ENCODE measurements at places on chromosomes 4 and X.

DNA sequence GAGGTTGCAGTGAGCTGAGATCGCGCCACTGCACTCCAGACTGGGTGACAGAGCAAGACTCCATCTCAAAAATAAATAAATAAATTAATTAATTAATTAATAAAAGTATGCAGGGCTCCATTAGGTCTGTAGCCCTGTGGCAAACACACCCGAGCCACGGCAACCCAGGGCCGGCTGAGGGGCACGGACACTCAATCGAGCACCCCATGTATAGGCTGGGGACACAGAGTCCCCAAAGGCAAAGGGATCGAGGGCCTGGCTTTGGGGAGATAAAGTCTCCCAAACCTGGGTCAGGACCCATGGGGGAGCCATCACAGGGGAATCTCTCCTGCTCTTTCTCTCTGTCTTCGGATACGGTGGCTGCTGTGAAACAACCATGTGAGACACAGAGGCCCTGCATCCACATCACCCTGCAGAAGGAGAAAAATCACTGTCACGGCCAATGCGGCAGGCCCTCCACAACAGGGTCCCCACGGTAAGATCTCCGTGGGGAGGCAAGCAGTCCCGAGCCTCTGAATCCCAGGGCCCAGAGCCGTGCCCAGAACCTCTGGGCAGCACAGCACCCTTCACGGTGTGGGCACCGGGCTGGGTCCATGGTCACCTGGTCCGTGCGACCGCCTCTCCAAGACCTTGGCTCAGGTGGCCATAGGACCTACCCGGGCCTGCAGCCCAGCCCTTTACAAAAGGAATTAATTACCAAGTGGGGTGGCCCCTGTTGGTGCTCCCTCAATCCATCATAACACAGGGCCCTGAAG, 81.8 kb downstream of the WFS1 start:
- DNase-seq: no peak

DNA sequence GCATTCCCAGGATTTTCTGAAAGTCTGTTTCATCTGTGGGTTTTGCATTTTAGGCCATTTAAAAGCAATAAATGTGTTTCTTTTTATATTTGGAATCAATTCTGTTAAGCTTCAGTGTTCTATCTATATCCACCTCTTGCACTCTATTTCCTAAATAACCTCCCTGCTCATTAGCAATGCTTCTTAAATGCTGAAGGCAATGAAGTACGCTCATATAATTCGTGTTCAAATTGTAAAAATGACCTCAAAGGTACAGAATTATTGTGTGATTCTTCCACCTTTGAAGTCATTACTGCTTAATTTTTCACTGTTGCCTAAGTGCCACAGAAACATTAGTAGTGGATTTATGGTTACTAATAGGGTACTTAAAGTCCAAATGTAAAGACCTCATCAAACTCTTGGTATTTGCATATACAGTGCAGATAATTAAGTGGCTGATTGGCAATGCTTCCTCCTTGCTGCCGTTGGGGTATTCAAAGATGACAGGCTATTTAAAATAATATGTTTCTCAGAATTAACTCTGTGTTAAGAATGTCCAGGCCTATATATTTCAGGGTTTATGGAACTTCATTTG, 730.8 kb downstream of the TECRL start:
- no peak for DNase-seq

DNA sequence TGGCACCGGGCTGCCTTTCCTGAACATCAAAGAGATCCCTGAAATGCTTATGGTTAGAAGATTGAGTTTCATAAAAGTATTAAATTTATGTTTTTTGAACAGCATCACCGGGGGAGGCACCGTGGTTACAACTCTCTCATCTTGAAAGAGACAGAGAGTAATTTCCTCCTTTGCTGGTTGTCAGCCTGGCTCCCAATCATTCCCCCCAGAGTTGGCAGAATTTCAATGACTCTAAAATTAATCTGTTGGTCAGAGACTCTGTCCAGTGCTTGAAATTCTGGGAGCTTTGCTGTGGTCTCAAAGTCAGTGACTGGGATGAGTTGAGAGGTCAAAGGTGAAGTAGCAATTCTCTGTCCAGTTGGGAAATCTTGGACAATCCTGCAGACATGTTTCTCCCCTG, 135.9 kb downstream of the RAB28 start:
- DNase-seq: no peak

DNA sequence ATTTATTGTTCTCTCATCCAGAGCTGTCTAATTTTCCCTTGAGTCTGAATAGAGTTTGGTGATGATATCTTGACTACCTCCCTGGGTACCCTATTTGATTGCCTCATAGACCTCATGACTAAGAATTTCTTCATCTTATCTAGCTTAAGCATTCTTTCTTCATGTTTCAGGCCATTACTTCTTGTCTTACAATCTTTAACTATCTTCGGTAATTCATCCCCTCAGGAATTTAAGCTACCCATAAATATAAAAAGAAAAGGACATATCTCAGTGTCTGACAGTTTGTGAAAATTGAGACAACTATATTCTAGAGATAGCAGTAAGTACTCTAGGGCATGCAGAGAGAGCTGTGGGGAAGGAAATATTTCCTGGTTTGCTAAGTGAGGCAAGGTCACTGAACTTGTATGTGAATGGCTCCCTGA, 466.1 kb upstream of the GRID2 start:
- no peak for DNase-seq

- no peak for DNase-seq
These were observed 17.7 kb downstream of the MND1 start for GRCh38 chr4:153362184-153362583.

- no peak for DNase-seq
These were observed 2.0 kb downstream of the USP9X start for GRCh38 chrX:41087201-41087600.

GRCh38 chrX:148537556-148538182, 37.3 kb downstream of the AFF2 start:
- DNase-seq: no peak

DNA sequence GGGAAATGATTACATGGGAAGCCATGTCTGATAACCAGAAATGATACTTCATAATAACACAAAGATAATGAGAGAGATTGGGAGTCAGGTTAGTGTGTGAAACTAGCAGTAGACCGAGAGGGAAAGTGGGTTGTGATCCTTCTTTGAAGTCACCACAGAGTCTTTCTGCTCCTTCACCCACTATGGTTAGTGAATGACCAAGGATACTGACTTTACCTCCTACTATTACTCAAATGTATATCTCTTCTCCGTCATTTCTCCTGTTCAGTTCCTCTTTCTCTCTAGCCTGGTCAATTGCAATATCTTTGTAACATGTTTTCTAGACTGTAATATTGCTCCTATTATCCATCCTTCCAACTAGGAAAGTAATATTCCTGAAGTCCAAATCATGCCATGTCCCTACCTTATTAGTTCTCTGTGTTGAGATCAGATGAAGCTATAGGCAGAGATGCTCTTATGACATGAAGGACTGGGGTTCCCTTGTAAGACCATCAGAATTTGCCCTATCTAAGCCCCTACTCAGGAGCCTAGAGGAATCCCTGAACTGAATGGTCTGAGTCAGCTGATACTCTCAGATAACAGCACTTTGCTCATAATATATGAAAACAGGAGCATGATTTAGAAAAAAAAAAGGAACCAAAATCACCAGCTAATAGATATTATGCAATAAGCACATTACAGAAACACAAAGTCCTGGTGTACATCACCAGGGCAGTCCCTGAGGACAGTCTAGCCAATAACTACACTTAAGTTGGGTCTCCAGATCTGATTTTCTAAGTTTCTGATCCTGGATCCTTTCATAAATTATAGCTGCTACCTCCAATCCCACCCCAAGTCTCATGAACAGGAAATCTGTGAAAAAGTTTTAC, 81.2 kb downstream of the SHROOM3 start:
- DNase-seq: no peak

DNA sequence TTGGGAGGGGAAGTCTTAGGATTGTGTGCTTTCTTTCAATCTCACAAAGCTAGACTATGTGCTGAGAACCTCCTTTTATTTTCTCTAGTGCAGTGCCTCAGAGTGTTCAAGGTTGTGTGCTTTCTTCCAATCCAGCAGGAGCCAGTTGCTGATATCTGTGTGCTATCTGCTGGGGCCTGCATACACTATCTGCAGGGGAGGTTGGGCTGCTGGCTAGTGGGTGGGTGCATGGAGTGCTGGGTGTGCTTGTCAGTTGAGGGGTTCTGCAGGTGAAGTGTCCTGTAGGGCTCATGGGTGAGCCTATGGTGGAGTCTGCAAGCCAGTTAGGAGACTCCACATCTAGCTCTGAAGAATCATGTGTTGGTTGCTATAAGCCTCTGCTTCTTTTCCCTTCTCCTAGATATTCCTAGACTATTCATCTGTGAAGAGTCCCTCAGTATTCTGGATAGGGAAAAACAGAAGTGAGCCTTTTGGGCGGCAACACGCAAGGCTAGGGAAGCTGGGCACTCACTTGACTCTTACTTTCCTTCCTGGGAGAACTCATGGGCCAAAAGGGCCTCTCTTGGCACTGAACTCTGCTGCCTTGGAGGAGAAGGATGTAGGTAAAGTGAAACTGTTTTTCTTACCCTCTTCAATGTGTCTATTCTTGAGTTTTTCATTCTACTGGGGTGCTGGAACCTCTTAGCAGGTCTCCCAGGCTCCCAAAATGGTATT, 8.0 kb upstream of the CISD2 start:
- DNase-seq: no peak

GRCh38 chrX:7254144-7254543, 106.2 kb upstream of the PUDP start:
- DNase-seq: no peak

DNA sequence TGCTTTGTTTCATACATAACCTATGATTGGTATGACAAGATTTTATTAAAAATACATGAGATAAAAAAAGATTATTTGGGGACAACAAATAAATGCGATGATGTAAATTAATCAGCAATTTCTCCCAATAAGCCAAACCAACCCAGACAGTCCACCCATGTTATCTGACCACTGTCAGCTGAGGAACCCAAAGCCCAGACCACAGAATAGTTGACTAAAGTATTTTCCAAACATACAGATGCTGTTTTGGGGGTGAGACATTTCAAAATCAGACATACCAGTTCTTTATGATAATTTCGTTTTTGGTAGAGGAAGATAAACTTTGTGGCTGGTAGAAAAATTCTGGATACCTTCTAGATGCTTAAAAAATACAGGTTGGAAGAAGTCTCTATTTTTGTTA, 650.8 kb upstream of the FAM241A start:
- DNase-seq: no peak

GRCh38 chr4:15526924-15527592, 57.4 kb downstream of the CC2D2A start:
- no peak for DNase-seq

GRCh38 chr4:151142758-151143157, 43.3 kb downstream of the RPS3A start:
- no peak for DNase-seq

GRCh38 chr4:43394976-43395375, 502.5 kb downstream of the GRXCR1 start:
- DNase-seq: no peak

All from stimulated activated CD8-positive, alpha-beta memory T cell treated with anti-CD3 and anti-CD28 coated beads, Interleukin-7, amount 100 ng/mL, for 24 hours (primary cell).